ENCODE measurements at places on chromosomes 2 and 18. TPM values are rescaled to one million over a fixed set of nuclear protein-coding genes. Genes with fewer than 3 reads are reported as not detected.

Gene GULP1
- 56.6 TPM for total RNA-seq

Gene IL1B
- total RNA-seq = 0.15 TPM

Gene ANKRD30B
- 0.50 TPM for total RNA-seq

Gene NT5C1B
- not detected for total RNA-seq

Gene GPR75
- total RNA-seq = 1.3 TPM

Gene SULT1C4
- total RNA-seq = not detected

Gene CDKL4
- total RNA-seq = 1.3 TPM

Gene MYO1B
- 109 TPM for total RNA-seq

Gene SMCHD1
- 80.4 TPM for total RNA-seq

Gene AKAIN1
- total RNA-seq = not detected

Gene ANKRD62
- not detected for total RNA-seq

Gene FEV
- under 0.01 TPM for total RNA-seq

Gene TRPM8
- 0.29 TPM for total RNA-seq

Gene LRRC30
- not detected for total RNA-seq

Gene COLEC12
- total RNA-seq = 122 TPM

Gene B3GNT7
- 0.33 TPM for total RNA-seq

Gene HAAO
- total RNA-seq = 6.3 TPM

Gene SLC30A3
- 0.15 TPM for total RNA-seq

Gene KIAA2012
- total RNA-seq = 0.17 TPM

Gene CNGA3
- 0.17 TPM for total RNA-seq

Gene SERPINB12
- not detected for total RNA-seq

Gene PLEKHM3
- total RNA-seq = 15.6 TPM

Gene PLEKHH2
- total RNA-seq = 5.7 TPM

Gene BCS1L
- total RNA-seq = 32.3 TPM

Gene SRD5A2
- total RNA-seq = not detected

Gene SCYGR4
- not detected for total RNA-seq

Gene STPG4
- 0.17 TPM for total RNA-seq

Gene TUBB6
- 933 TPM for total RNA-seq

Data from smooth muscle cell of trachea (primary cell).